NB4 (cell line): ENCODE measurements at places on chromosomes 13 and 19.
A peak's percentile ranks its signal among the peaks of the same experiment; 100 is the strongest.

DNA sequence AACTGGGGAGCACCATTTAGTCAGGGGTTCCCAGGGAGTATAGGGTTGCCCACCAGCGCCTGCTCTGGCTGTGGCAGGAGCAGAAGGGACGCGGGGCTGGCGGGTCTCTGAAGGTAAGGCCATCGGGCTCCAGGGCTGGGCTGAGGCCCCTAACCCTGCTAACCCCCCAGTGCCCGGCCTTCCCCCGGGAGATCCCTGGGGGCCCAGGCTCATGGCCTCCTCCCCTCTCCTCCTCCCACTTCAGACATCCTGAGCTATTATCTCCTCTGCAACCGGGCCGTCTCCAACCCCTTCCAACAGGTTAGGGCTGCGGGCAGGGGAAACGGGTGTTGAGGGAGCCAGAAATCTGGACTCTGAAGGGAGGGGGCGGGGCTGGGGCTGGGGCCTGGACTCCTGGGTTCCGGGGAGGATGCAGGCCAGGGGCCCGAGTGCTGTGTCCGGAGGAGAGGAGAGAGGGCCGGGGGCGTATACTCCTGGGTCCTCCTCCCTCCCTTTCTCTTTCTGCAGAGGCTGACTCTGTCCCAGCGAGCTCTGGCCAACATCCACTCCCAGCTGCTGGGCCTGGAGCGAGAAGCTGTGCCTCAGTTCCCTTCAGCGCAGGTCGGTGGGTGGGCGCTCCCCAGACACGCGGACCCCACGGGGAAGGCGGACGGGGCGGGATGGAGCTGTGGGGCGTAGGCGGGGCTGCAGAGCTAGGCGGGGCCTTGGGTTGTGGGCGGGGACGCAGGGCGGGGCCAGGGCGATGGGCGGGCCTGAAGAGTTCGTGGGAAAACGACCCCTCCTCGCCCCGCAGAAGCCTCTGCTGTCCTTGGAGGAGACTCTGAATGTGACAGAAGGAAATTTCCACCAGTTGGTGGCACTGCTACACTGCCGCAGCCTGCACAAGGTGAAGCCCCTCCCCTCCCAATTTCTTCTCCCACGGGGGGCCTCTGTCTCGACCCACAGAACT lies 15.3 kb downstream of the TTYH1 start:
- peak; percentile 52 for DNase-seq

DNA sequence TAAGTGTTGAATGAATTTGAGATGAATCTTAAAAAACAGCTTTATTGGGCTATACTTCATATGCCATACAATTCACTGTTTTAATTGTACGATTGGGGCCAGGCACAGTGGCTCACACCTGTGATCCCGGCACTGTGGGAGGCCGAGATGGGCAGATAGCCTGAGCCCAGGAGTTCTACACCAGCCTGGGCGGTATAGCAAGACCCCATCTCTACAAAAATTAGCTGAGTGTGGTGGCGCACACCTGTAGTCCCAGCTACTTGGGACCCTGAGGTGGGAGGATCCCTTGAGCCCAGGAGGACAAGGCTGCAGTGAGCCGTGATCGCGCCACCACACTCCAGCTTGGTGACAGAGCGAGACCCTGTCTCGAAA lies 10.3 kb downstream of the ARID3A start:
- DNase-seq = no peak

DNA sequence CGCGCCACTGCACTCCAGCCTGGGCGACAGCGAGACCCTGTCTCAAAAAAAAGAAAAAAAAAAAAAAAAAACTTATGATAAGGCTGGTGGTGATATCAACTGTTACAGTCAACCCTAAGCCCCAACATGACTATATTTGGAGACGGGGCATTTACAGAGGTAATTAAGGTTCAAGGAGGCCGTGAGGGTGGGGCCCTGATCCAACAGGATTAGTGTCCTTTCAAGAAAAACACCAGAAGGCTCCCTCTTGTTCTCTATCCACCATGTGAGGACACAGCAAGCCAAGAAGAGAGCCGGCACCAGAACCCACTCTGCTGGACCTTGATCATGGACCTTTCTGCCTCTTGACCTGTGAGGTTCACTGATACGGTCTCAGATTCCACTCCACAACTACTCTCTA lies 14.1 kb downstream of the MIER2 start:
- no peak for DNase-seq

DNA sequence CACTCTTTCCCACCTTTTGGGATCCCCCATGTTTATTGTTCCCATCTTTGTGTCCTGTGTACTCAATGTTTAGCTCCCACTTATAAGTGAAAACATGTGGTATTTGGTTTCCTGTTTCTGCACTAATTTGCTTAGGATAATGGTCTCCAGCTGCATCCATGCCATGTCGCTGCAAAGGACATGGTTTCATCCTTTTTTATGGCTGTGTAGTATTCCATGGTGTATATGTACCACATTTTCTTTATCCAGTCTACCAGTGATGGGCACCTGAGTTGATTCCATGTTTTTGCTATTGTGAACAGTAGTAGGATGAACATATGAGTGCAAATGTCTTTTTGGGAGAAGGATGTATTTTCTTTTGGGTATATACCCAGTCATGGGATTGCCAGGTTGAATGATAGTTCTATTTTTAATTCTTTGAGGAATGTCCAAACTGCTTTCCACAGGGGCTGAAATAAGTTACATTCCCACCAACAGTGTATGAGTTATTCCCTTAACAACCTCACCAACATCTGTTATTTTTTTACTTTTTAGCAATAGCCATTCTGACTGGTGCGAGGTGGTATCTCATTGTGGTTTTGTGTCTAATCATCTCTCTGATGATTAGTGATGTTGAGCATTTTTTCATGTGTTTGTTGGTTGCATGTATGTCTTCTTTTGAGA lies 55.7 kb upstream of the MEDAG start:
- DNase-seq = no peak

DNA sequence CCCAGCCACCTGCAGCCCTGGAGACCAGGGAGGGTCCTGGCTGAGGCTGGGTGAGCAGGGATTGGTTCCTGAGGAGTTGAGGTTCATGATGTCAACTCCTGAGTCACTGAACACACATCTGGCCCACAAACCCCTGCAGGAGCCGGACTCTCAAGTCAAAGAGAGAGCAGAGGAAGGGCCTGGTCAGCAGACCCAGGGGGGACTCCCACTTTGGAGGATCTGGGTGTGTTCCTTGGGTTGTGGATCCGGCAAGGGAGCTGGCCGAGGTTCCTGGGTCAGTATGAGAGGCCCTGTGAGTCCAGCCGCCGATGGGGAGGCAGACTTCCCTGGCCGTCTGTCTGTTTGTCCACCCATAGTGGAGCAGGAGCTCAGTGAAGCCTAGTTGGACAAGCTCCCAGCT lies 4.0 kb downstream of the SLC7A10 start:
- no peak for DNase-seq

DNA sequence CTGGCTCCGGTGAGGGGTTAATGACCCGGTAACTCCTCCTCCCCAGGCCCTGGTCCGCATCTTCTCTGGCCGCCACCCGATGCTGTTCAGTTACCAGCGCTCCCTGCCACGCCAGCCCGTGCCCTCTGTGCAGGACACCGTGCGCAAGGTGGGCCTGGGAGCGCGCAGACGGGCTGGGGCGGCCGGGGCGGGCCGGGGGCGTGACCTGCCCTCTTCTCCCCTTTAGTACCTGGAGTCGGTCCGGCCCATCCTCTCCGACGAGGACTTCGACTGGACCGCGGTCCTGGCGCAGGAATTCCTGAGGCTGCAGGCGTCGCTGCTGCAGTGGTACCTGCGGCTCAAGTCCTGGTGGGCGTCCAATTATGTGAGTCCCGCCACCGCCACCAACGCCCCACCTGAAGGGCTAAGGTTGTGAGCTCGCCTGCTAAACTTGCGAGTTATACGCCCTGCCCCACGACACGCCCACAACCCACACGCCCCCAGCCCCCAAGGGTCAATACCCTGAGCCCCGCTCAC lies 10.4 kb downstream of the CPT1C start:
- no peak for DNase-seq

DNA sequence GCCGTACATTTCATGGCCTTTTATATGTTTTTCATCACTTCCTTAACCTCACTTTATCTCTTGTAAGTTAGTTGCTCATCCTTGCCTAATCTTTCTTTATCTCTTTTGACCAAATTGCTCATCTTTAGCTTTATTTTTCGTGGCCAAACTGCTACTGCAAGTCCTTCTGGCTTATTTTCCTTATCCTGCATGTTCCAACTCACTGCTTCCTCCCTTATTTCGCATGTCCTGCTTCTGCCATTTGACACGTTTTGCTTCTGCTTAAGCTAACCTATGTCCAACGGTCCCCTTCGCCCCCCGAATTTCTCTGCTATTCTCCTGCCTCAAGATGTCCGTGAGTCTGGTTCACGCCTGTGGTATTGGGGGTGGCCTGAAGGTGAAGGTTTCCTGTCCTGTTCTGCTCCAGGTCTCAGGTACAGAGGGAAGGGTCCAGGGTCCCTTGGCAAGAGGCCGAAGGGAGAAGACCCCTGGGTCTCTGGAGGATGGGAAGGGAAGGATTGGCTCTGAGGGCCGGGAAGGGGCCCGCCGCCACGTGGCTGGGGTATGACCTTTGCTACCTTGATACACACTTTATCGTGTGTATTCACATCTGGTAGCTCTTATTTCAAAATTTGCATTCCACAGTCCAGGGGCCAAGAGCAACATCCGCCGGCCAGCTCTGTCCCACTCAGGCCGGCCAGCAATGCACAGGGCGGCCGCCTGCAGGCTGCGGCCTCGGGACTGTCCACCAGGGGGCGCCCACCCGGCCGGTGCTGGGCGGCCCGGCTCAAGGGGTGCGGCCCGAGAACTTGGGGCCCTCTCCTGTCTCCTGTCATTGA lies 2.9 kb upstream of the C19orf85 start:
- DNase-seq = peak; percentile 45

GRCh38 chr13:93262729-93263345 lies 36.2 kb downstream of the GPC6 start:
- no peak for DNase-seq

GRCh38 chr13:113172419-113172926 lies 14.0 kb downstream of the PROZ start:
- no peak for DNase-seq

- no peak for DNase-seq
Observed at GRCh38 chr13:82298106-82298505, 1584.2 kb downstream of the SLITRK1 start.

GRCh38 chr19:6876748-6877147 lies 10.6 kb upstream of the ADGRE1 start:
- peak; percentile 52 for DNase-seq

DNA sequence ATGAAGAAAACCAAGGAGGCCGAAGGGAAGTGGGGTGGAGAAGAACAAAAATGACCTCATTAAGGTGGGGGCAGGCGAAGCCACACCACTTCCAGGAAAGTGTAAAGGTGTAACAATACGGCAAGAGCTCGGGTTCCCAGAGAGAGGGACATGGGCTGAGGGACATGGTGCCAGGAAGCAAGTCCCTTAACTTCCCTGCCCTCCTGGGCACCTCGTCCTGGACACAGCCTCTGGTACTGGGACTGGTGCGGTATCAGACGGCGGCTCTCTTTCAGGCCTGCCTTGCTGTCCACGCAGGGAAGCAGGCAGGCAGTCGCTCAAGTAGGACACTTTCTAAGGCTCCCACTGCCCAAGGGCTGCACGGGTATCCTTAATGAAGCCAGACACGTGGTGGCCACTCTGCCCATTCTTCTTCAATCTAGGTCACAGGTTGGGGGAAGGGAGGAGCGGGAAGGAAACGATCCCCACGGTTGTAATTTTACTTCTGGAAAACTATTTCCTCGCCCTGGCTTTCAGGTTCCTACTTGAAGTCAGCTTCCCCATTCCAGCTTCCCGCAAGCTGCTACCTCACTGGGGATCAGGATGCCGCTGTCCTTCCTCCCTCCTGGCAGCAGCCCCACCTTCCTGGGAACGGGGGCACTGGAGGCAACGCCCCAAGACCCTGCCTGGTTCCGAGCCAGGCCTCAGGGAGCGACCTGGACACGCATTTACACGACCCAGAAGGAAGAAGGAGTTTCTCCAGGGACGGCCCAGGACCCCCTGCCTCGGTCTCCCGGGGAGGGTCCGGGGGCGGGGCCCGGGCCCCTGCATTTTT lies 1.2 kb downstream of the AP3D1 start:
- DNase-seq = peak; percentile 29

GRCh38 chr19:18676692-18677091 lies 6.8 kb upstream of the CRTC1 start:
- no peak for DNase-seq

- DNase-seq = no peak
Observed at GRCh38 chr13:76837801-76838200, 48.4 kb downstream of the KCTD12 start.

DNA sequence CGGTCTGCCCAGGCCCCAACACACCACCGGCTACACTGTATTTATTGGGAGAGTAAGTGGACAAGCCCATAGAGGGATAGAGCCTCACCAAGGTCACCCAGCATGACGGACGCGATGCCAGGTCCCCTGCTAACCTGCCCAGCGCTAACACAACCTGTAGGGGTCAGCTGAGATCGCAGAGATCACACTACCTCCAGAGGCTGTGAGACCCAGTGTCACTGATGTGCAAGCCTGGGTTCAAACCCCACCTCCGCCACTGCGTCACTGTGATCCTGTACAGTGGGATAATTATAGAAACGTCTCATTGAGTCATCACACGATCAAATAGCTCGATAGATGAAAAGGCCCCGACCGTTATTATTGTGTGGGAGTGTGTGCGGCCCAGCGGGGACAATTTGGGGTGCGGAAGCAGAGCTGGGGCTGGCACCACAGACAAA lies 10.6 kb upstream of the TLE2 start:
- no peak for DNase-seq

DNA sequence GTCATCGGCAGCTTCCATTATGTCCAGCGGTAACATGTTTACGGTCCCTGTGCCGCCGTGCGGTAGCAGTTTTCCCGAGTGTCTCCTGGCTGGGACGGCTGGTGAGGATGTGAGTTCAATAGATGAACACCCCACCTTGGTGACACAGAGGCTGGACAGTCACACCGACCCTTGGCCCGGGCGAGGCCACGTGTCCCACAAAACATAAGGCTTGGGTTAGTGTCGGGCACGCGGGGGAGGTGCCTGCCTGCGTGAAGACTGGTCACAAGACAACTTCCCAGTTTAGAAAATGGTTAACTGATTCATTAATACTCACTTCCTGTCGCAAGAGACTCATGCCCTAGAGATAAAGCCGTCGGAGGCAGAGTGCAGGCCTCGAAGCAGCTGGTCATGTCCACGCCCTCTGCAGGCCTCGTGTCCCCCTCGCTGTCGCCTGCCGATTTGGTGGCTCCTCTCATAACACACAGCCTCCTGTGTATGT lies 17.2 kb downstream of the RASA3 start:
- DNase-seq = peak; percentile 96

DNA sequence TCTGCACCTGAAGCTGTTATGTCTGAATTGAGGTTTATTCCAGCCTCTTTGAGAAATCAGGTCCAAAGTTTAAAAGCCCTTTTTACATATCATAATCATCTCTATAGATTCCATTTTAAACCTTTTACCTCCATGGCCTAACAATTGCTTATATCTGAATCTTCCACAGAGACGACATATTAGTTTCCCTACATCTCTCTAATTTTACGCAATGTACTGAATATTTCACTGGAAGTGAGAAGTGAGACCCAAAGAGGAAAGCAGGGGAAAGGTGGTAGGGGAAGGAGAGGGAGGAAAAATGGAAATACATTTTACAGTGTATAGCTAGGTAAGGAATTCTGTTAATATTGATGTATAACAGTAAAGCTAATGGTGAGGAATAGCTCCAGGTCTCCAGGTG lies 189.6 kb downstream of the MZT1 start:
- DNase-seq = no peak
